ENCODE measurements at places on chromosomes 2 and 18. TPM values are rescaled to one million over a fixed set of nuclear protein-coding genes. Genes with fewer than 3 reads are reported as not detected.
A peak's percentile ranks its signal among the peaks of the same experiment; 100 is the strongest.

The TM4SF20 gene
- not detected for total RNA-seq

The DAW1 gene
- total RNA-seq, result 1.2 TPM

The STPG4 gene
- total RNA-seq, result 0.75 TPM

The TOGARAM2 gene
- total RNA-seq, result 0.75 TPM

The CDH7 gene
- 2.3 TPM for total RNA-seq

The POMC gene
- total RNA-seq, result not detected

The VWA3B gene
- not detected for total RNA-seq

The TCF7L1 gene
- 21.9 TPM for total RNA-seq

The HOXD13 gene
- 32.7 TPM for total RNA-seq

The ADD2 gene
- total RNA-seq, result 6.6 TPM

DNA sequence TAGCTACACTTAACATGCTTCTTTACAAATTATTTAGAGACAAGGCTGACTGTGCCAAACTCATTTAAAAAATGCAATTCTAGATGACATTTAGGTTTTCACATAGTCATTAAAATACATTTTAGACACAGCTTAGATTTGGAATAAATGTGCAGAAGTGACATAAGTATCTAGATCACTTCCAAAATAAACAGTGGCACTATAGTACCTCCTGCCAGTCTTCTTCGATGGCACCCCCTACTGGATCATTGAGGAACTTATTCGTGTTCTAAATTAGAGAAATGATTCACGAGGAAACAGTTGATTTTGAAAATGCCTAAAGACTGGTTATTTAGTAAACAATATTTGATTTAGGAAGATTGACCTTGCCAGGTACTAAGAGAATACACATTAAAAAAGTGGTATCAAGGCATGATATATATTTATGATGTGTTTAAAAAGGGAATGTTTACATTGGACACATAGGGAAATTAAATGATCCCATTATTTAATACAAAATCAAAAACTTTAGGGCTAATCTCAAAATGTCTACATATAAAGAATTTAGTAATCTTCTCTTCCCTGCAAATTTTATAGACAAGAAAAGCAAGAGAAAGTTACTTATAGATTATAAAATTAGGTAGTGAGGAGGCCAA, 323.9 kb downstream of the XIRP2 start:
- peak; percentile 77 for DNase-seq
- H3K36me3 ChIP-seq, result no peaks in the 10 kb centered on the region
- H3K4me3 ChIP-seq, result no peak overlapping the region
- no peaks in the 10 kb centered on the region for H3K27me3 ChIP-seq

GRCh38 chr18:45688833-45689232, 35.1 kb upstream of the SLC14A1 start:
- no peaks in the 10 kb centered on the region for H3K27me3 ChIP-seq
- no peak overlapping the region for H3K4me3 ChIP-seq
- peaks cover 3% of the 10 kb centered on the region for H3K4me1 ChIP-seq
- peak; percentile 24 for DNase-seq
- no peaks in the 10 kb centered on the region for H3K36me3 ChIP-seq

DNA sequence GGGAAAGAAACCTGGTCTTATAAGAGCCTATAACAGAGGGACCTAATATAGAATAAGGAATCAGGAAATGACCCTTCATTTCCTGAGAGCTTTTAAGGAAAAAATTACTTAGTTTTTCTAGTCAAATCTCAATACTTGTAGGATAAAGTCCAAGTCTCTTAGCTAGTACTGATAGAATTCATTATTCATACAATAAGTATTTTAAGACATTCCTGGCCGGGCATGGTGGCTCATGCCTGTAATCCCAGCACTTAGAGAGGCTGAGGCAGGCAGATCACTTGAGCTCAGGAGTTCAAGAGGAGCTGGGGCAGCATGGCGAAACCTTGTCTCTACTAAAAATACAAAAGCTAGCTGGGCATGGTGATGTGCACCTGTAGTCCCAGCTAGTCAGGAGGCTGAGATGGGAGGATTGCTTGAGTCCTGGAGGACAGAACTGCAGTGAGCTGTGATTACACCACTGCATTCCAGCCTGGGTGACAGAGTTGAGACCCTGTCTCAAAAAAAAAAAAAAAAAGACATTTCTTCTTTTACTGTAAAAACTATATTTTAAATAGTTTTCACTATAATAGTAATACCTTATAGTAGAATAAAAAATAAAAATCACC, 3.2 kb downstream of the RAB3GAP1 start:
- no peaks in the 10 kb centered on the region for H3K27me3 ChIP-seq
- H3K36me3 ChIP-seq, result peaks cover 15% of the 10 kb centered on the region
- peak; percentile 33 for DNase-seq

DNA sequence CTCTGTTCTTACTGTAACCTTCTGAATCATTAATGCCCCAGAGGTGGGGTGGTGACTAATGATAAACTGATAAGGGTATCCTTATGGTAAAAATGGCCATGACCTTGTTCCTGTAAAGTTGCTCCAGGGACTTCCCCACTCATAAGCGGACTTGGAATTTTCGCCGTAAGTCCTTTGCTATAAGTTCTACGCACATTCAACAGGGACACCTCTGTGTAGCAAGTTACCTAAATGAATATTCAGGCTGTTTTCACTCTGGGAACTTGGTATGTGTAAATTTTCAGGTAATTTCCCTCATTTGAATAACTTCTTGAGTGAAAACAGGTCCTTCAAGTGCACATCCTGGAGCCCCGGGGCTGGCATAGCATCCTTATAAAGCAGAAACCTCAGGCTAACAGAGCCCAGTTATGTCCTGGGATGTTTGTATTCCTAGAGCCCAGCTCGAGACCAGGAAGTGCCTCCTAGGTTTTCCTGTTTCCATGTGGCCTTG, 9.4 kb upstream of the AGFG1 start:
- peaks cover 11% of the 10 kb centered on the region for H3K4me1 ChIP-seq
- no peak for DNase-seq
- H3K27ac ChIP-seq, result no peak overlapping the region
- no peak overlapping the region for H3K4me3 ChIP-seq
- H3K36me3 ChIP-seq, result no peaks in the 10 kb centered on the region
- no peaks in the 10 kb centered on the region for H3K27me3 ChIP-seq

- DNase-seq, result no peak
- no peaks in the 10 kb centered on the region for H3K4me1 ChIP-seq
- H3K27me3 ChIP-seq, result no peaks in the 10 kb centered on the region
- no peak overlapping the region for H3K4me3 ChIP-seq
- no peak overlapping the region for H3K27ac ChIP-seq
Observed at GRCh38 chr18:54162431-54162830, 62.0 kb downstream of the MBD2 start.

DNA sequence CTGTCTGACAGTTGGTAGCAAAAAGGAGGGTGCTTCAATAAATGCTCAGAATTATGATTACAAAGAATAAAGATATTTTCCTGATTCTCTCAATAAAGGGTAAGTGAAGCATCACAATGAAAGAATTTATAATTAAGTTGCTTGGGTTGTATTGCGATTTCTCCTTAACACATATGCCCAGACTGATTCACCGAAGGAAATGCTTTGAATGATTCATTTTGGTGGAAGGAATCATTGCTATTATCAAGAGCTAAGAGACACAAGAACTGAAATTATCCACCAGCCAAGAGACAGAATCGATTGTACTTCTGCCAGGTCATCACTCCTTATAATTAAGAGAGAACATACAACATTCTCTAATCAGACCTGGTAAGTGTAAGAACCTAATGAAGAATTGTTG, 301.4 kb downstream of the NR4A2 start:
- no peaks in the 10 kb centered on the region for H3K27me3 ChIP-seq
- H3K27ac ChIP-seq, result no peak overlapping the region
- no peaks in the 10 kb centered on the region for H3K36me3 ChIP-seq
- H3K4me3 ChIP-seq, result no peak overlapping the region
- no peak for DNase-seq

DNA sequence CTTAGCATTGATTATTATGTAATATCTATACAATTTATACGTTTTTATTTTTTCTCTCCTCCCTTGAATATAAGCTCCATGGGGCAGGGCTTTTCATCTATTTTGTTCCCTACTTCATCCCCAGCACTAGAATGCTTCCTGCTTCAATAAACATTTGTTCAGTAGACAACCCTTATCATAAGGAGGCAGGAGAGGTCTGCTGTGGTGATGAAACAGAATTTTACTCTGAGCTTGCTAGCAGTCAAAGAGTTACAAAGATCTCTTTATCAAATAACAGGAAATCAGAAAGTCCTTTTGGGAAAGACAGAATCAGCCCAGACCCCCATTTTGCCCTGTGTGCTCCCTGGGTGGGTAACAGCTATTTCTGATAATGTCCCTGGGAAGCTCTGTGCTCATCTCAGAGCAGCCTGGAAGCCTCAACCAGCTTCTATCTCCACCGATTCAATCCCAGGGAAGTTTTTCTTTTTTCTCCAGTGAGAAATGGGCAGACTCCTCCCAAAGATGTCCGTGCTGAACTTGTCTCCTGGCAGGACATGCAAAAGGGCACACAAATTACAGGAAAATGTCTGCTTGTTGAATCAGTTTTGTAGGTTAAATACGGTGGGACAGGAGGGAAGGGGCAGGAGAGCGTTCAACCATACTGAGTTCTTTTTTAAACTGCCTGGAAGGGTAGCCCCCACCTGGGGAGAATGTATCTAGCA, 84.7 kb upstream of the PKDCC start:
- no peak for DNase-seq
- no peak overlapping the region for H3K4me3 ChIP-seq
- H3K27me3 ChIP-seq, result no peaks in the 10 kb centered on the region

DNA sequence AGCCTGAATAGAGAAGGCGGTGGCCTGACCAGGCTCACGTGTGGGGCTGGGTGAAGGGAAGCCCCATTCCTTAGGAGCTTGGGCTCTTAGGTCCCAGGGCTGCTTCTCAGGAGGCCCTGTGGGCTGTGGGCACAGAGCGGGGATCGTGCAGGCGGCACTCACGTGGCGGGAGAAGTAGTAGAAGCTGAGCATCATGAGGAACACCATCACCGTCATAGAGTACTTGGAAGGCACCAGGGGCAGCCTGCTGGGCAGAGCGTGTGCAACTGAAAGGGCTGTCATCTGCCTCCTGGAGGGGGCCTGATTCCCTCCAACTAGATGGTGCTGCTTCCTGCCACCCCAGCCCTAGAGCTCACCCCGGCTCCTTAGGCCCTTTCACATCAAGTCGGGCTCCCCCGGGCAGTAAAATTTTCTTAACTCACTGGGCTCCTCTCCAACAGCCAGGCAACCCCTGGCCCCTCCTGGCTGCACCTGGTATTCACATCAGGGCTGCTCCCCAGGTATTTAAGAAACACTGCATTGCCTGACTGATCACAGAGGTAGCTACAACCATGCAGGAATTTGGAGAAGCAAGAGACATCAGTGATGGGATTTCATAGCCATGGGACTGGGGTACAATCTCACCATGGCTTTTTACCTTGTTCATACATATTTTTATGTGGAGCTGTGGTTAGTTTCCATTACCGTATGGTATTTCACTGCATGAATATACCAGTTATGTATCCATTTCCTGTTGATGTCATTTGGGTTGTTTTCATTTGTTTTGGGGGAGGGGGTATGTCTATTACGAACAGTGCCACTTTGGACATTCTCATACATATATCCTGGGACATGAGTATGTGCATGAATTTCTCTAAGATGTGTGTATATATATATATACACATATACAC, 32.9 kb downstream of the CENPO start:
- peaks cover 23% of the 10 kb centered on the region for H3K36me3 ChIP-seq
- no peaks in the 10 kb centered on the region for H3K27me3 ChIP-seq

DNA sequence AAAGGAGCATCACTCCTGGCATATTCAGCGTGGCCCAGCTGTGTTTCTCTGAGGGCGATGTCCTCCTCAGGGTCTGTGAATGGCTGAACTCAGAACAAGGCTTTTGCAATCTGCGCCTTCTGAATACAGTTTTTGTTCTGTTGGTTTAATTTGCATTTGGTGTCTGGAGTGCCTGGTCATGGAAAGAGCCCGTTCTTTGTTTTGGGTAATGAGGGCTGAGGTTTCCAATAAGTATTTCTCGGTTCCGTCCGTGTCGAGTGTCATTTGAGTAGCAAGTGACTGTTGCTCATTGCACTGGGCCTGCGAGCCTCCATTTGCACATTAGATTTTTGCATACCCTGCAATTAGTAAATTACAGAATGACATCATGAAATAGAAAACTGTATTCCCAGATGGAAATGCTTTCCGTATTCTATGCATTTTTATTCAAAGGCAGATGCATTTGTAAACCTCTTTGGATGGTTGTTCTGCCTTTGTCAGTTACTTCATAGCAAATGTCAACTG, 57.3 kb downstream of the NEDD4L start:
- H3K4me3 ChIP-seq, result no peak overlapping the region
- no peaks in the 10 kb centered on the region for H3K4me1 ChIP-seq
- no peak overlapping the region for H3K27ac ChIP-seq

DNA sequence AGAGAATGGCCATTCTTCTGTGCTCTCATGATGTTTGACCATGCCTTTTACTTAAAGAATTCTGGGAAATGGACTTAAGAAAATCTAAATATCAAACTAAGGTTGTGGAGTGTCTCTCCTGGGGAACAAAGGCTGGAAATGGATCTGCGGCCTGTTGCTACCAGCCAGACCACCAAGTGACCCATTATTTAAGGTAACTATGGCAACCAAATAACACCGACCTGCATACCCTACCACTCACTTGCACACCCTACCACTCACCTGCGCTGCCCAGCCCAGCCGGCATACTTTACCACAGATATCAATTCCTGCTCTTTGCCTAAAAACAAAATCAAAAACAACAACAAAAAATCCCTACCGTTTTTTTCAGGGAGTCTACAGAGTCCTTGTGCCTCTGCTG, 203.2 kb downstream of the NBAS start:
- H3K27me3 ChIP-seq, result no peaks in the 10 kb centered on the region
- no peak overlapping the region for H3K4me3 ChIP-seq
- H3K4me1 ChIP-seq, result no peaks in the 10 kb centered on the region
- no peak for DNase-seq
- no peak overlapping the region for H3K27ac ChIP-seq

GRCh38 chr2:121519153-121519552, 11.5 kb upstream of the RNU4ATAC start:
- no peak for DNase-seq
- H3K4me3 ChIP-seq, result no peak overlapping the region
- no peak overlapping the region for H3K27ac ChIP-seq
- peaks cover 19% of the 10 kb centered on the region for H3K36me3 ChIP-seq
- no peaks in the 10 kb centered on the region for H3K4me1 ChIP-seq

GRCh38 chr2:137952586-137953129, 11.6 kb upstream of the HNMT start:
- H3K36me3 ChIP-seq, result no peaks in the 10 kb centered on the region
- no peak overlapping the region for H3K27ac ChIP-seq
- no peaks in the 10 kb centered on the region for H3K27me3 ChIP-seq
- no peak overlapping the region for H3K4me3 ChIP-seq
- no peak for DNase-seq

DNA sequence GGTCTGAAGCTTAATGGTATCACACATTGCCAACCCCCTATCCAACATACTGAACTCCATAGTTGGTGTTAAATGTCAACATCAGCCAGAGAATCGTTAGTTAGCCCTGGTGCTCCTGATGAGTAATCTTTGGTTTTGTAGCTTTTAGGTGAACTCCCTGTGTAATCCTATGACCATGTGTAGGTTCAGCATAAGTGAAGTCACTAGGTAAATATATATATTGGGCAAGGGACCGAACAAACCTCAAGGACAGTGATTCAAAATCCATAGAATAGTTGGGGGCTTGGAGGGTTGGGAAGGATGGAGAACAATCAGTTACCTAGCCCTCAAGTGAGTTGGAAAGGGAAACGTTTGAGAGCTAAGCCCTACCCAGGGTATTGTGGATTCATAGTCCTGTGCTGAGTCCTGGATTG, 16.0 kb upstream of the AP1S3 start:
- H3K4me1 ChIP-seq, result no peaks in the 10 kb centered on the region
- no peaks in the 10 kb centered on the region for H3K36me3 ChIP-seq
- H3K4me3 ChIP-seq, result no peak overlapping the region
- H3K27ac ChIP-seq, result no peak overlapping the region
- H3K27me3 ChIP-seq, result no peaks in the 10 kb centered on the region

- no peaks in the 10 kb centered on the region for H3K4me1 ChIP-seq
- no peak for DNase-seq
- no peak overlapping the region for H3K27ac ChIP-seq
- H3K36me3 ChIP-seq, result no peaks in the 10 kb centered on the region
- H3K27me3 ChIP-seq, result no peaks in the 10 kb centered on the region
Observed at GRCh38 chr2:113765276-113765675, 8.8 kb upstream of the SLC35F5 start.
